Activated naive CD4-positive, alpha-beta T cell treated with Interleukin-2 at 50 U/mL for 16 hours (primary cell): ENCODE measurements at places on chromosomes 7 and 10.

- DNase-seq = no peak
These were observed at the start of gene GPNMB for GRCh38 chr7:23246555-23246954. Gene GPNMB (plus strand): TSS chr7:23246775. CDS start chr7:23246858, 83 bp downstream.

GRCh38 chr10:132306864-132307751 is 642 bp downstream of the STK32C start:
- peak; percentile 39 for DNase-seq

DNA sequence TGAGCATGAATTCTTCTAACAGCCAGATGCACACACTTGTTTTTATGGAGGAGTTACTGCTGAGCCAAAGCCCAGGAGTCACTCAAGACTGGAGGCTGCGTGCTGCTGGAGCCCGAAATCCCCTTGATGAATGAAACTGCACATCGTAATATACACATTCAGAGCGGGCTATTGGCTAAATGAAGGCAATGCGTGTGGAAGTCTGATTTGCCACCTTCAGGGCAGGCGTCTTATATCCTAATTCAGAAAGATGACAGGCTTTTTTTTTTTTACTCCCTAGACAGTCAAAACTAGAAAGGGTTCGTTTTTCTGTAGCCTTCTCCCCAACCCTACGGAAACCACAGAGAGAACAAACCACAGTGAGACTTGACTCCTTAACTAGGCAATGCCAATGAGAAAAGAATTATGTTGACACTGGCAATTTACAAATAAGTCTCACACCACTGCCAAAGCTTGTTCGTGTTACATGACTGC is 227.2 kb upstream of the KLF14 start:
- DNase-seq = peak; percentile 85

GRCh38 chr7:28580665-28581064 is 168.3 kb downstream of the CREB5 start:
- DNase-seq = no peak

GRCh38 chr7:11315666-11316258 is 342.1 kb downstream of the PHF14 start:
- DNase-seq = no peak
